ENCODE measurements at places on chromosomes 6 and 20. TPM values are rescaled to one million over a fixed set of nuclear protein-coding genes. Genes with fewer than 3 reads are reported as not detected.

HLA-DQA2 gene
- not detected for total RNA-seq

GRCh38 chr6:169254456-169255316 lies 1.0 kb upstream of the THBS2 start:
- DNase-seq: no peak

- no peak for DNase-seq
Measured at GRCh38 chr6:158626360-158627167, 18.0 kb downstream of the DYNLT1 start.

DNA sequence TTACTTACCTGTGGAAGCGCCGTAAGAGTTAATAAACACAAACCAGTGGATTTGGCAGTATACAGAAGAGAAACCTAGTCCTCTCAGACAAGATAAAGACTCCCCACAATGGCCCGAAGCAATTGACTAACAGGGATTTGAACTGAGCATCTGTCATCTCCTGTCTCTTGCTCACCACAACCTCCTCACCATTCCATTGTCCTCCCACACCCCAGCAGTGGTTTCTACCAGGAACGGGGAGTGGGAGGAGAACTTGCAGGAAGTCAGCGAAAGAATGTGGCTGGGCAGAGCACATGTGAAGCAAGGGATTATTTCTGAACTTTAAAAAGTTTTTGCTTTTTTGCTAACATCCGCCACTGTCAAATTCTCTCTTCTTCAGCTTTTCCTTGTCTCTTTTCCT lies 24.6 kb upstream of the TAAR1 start:
- DNase-seq: peak; percentile 91

- peak; percentile 40 for DNase-seq
Measured at GRCh38 chr20:4171538-4172116, 156.3 kb upstream of the RNF24 start.

GRCh38 chr6:33243476-33243875 lies 28.2 kb downstream of the VPS52 start:
- DNase-seq: no peak

- DNase-seq: no peak
Measured at GRCh38 chr6:142857796-142858555, 87.0 kb downstream of the HIVEP2 start.
